NCI-H187 (cell line): ENCODE measurements at places on chromosomes 16 and 17.

- no peak for DNase-seq
Observed at GRCh38 chr17:82108496-82108945, 10.5 kb upstream of the FASN start.

DNA sequence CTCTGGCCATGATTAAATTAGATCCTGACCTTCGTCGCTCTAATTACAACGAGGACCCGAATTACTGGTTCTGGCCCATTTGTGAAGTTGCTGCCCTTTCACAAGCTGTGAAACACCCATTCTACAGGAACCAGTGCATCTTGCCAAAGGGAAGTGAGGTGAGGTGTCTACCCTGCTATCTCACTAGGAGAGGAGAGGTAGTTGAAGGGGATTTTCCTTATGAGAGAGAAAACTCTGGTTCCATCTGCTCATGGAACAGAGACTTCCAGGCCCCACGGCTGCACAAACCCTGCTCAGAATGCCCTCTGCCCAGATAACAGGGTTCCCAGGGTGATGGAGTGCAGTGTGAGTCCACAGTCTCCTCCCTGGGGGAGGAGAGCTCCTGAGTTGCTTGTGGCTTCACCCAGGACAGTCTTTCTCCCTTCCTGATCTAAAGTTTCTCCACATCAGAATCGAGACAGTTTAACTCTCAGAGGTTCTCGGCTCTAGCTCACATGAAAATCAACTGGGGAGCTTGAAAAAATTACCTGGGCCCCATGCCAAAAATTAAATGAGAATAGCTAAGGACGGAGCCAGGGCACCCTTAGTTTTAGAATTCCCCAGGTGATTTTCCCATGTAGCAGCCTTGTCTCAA is 7.8 kb upstream of the SSTR2 start:
- no peak for DNase-seq

GRCh38 chr16:56943761-56944375 is 11.9 kb downstream of the HERPUD1 start:
- no peak for DNase-seq

DNA sequence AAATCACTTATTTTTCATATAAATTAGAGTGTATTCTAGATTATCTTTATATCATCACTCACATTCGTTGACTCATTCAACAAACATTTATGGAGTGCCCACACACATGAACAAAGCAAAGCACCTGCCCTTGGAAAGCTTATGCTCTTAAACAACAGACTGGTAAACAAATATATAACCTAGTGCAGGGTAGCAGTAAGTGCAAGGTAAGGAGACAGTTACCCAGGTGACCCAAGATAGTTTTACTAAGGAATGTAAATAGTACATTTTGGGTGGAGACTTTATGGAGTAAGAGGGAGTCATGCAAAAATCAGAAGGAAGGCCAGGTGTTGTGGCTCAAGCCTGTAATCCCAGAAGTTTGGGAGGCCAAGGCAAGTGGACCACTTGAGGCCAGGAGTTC is 40.4 kb upstream of the HELZ start:
- DNase-seq: no peak

GRCh38 chr16:53061701-53062159 is 6.9 kb downstream of the CHD9 start:
- DNase-seq: no peak

DNA sequence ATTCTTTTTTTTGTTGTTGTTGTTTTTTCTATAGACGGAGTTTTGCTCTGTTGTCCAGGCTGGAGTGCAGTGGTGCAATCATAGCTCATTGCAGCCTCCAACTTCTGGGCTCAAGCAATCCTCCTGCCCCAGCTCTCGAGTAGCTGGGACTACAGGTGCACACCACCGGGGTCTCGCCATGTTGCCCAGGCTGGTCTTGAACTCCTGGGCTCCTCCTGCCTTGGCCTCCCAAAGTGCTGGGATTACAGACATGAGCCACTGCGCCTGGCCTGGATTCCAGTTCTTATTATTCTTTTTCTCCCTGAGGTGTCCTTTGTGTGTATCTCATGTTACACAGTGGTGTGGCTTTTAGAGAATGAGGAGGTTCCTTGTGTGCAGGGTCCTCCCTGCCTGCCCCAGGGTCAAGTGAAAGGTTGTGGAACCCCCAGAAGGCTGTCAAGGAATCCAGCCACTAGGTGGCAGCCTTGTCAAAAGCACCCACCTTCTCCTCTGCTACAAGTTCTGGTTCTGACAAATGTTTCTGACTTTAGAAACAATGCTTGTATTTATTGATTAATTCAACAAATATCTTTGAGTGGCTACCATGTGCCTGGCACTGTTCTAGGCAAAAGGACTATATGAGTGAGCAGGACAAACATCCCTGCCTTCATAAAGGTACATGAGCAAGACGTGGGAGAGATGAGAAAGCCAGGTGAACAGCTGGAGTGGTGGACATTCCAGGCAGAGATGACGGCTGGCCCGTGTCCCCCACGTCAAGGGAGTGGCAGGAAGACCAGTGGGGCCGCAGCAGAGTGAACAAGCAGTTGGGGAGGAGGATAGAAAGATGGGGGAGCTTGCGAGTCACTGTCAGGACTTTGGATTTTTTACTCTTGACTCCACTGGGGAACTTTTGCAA is 112.4 kb downstream of the SPECC1 start:
- no peak for DNase-seq

- no peak for DNase-seq
Observed at GRCh38 chr17:31544186-31544585, 152.7 kb downstream of the RAB11FIP4 start.

GRCh38 chr17:27351759-27352158 is 57.8 kb downstream of the WSB1 start:
- DNase-seq: no peak

GRCh38 chr17:38746849-38747462 is 1.2 kb downstream of the PCGF2 start:
- no peak for DNase-seq
